ENCODE measurements at places on chromosomes 7 and 10.

DNA sequence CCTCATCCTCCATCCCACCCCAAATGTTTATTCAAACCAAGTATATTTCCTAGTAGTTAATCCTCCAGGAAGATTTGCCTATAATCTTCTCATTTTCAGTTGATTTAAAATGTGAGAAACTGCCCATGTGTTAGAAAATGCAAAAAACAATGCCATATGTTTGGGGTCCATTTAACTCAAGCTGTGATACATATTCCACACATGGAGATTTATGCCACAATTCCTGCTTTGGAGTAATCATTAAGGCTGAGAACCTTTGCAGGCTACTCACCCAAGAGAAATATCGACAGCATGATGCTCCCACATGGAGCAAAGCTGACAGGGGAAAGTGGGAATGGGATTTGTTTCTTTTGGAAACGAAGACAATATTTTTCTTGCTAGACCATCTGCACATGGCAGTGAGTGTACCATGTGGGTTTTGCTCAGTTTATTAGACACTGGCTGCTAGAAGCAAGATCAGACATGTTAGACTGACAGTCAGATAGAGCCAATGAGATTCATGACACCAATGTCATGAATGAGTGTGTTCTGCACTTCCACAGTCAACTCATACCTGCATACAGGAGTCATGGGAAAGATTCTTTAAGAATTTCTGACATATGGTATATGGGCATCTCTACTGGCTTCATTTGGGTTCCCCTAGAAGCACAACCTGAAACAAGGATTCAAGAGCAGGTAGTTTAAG is 3.4 kb upstream of the GRM8 start:
- no peak for DNase-seq

DNA sequence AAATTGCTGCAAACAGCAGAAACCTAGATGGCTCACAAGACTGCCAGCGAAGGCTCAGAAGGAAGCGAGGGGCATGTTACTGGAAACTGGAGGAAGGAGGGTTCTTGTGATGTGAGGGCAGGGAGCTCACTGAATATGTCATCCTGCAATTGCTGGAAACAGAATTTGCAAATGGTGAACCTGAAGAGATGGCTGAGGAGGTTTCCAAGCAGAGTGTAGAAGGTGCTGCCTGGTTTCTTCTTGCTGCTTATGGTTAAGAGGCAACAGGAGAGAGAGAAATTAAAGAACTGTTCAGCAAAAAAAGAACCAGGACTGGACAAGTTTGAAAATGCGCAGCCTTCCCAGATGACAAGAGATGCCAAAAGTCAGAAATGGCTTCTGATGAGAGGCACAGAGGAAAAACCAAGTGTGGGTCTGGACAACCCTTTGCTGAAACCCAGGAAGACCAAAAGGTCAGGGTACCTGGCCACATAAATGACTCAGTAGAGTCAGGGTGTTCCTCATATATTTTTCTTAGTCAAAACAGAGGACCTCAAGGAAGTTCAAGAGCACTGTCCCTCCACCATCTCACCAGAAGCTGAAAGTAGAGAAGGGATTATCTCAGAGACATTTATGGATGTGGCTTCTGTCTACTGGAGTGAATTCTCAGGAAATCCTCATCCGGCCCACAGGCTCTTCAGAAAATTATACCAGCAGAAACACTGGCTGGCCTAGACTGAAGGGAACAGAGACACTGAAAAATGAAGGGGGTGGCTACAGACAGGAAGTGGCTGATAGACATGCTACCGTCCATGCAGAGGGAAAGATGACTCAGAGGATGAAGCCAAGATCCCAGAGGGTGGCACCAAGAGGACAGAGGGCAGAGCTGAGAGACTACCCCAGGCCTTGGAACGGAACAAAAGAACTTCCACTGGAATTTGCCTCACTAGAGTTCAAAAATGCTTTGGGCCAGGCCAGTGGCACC is 10.1 kb downstream of the PAPOLB start:
- DNase-seq: no peak

DNA sequence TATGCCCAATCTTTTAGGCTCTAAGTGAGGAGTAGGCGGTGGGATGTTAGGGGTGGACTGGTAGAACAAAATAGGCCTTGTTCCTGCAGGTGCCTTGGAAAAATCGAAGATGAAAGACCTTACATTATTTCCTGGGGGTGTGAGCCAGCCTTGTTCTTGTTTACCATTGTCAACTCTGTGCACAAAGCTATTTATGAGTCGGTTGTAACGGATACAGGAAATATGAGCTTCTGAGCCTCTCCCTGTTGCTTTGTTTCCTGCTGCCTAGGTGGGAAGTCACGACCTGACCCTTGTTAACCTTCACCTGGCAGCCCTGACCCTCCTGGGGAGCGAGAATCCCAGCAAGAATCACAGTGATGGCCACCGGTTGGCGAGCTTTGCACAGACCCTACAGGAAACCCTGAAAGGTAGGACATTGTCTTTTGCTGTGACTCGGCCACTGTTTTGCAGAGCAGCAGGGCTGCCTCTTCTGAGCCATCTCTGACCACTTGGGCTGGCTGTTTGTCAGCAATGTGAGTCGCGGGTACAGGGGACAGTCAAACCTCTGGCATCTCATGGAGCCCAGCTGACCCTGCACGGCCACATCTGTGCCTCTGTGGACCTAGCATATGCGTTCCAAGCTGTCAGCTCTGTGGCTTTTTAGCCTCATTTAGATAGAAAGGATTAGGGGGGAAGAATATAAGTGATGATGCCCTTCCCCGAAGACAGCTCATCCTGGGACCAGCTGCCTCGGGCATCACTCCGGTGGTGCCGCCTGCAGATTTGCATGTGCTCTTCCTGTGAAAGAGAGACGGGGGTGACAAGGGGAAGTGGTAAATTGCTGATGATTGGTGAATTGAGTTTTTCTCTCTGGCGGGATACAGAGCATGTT is 102.1 kb upstream of the ANLN start:
- peak; percentile 58 for DNase-seq

DNA sequence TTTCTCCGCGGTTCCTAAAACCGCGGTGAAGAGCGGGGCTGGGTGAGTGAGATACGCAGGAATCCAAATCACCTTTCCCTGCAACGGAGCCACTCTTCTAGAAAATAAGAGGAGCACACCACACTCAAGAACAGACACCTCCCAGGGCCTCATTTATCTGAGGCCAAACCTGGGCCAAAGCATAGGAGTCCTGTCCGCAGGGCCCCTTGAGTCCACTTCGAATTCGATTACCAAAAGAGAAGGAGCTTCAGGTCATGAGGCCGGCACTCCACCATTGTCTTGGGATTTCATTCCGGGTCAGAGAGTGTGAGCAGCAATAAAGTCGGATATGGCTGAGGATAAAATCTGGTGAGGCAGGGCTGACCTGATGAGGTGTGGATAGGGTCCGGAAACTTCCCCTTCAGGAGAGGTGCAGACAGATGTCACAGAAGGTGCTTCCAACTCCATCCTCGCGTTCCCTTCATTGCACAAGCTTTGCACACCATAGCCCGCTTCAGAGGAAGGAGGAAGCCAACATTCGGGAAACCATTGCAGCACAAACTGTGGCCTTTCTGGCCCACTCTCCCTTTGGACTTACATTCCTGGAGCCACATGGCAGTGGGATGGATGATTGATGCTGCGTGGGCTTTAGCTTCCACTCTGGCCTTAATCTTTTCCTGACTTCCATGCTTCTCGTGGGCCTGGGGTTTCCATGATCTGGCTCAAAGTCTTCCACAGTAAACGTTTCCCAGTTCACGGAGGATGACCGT is 27.2 kb upstream of the ZNF273 start:
- no peak for DNase-seq

GRCh38 chr7:151304856-151305255 is 36.8 kb upstream of the NUB1 start:
- DNase-seq: no peak

GRCh38 chr10:47027784-47028260 is 116.6 kb downstream of the PTPN20 start:
- no peak for DNase-seq

GRCh38 chr10:92356041-92356440 is 65.1 kb downstream of the MARCHF5 start:
- no peak for DNase-seq

- no peak for DNase-seq
These were observed 778.8 kb downstream of the LRMDA start for GRCh38 chr10:76210211-76210610.

GRCh38 chr7:70695795-70696083 is 436.2 kb upstream of the GALNT17 start:
- DNase-seq: peak; percentile 18

GRCh38 chr10:46525824-46526681 is 30.4 kb downstream of the GPRIN2 start:
- no peak for DNase-seq

DNA sequence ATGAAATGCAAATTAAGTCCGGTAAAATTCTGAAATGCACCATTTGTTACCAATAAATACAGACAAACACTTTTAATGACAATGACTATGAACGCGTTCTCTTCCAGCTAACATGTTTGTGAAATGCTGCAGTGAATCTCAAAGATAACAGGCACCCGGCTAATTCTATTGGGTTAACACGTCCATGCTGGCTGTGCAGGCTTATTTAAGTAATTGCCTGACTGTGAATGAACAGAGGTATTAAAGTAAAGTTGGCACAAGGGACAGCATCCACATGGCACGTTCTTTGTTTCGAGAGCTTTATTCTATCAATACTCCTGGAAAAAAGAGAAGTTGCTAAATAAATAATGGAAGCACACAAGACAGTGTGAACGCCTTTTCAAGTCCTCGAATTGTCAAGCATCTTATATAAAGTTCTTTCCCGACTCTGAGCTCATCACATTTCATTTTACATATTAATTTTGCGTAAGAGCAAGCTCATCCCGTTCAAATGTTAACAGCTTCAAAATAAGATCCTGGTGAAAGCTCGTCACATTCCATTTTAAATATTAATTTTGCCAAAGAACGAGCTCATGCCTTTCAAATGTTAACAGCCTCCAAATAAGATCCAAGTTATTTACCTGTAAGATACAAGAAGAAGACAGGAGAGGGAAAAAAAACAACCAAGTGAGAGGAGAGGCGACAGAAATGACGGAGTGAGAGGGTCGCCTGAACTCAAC is 111.3 kb upstream of the RHEB start:
- DNase-seq: no peak

DNA sequence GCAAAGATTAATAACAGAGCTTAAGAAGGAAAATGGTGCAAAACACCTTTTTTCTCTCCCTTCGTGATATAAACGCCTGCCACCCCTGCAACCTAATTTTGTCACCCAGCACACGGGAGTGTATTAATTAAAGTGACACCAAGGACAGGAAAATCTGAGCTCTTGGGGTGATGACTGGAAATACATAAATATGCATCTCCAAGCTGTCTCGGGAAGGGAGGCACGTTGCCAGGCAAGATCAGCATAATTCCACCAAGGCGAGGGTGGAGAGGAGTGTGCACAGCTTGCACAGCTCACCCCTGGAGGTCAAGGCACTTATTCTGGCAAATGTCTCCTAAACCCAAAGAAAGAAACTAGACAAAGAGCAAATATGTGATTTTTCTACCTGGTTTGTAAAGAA is 700.9 kb downstream of the GRID1 start:
- DNase-seq: no peak

GRCh38 chr7:84157171-84157570 is 37.4 kb downstream of the SEMA3A start:
- no peak for DNase-seq

DNA sequence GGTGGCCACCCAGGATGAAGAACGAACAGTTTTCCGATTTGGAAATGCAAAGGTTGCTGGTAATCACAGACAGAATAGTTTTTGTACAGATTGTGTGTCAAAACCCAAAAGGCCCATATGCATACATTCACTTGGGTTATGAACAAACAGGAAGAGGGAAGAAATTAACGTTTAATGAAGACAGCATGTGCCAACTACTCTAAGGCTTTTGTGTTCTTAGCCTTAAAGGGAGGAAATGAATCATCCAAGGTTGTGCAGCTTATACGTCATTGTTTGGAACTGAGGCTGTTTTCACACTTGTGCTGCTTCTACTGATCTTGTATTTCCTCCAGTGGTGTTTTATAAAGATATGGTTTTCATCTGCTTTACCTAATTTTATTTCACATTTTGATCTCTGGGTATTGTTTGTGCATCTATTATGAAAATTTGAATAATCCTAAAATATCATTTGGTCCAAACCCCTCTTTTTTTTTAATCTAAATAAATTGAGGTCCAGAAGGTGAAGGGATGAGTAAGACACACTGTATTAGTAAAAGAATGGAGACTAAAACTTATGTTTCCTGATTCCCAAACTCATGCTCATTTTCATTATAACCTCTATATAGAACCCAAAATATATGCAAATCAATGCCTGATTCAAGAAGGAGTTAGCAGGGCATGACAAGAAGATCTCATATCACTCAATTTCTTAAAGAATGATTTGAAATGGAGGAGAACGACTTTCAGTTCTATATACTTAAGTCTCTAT is 373.1 kb downstream of the THSD7A start:
- no peak for DNase-seq

- DNase-seq: no peak
These were observed 153.3 kb downstream of the LRRC4 start for GRCh38 chr7:127877951-127878350.

DNA sequence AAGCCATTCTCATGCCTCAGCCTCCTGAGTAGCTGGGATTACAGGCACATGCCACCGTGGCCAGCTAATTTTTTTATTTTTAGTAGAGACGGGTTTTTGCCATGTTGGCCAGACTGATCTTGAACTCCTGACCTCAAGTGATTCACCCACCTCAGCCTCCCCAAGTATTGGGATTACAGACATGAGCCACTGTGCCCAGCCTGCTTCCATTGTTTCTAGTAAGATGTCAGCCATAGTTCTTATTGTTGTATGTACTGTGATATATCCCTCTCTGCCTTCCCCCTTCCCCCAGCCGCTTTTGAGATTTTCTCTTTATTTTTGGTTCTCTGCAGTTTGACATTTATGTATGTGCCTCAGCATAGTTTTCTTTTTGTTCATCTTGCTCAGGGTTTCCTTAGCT is 87.9 kb upstream of the KLF14 start:
- DNase-seq: no peak

DNA sequence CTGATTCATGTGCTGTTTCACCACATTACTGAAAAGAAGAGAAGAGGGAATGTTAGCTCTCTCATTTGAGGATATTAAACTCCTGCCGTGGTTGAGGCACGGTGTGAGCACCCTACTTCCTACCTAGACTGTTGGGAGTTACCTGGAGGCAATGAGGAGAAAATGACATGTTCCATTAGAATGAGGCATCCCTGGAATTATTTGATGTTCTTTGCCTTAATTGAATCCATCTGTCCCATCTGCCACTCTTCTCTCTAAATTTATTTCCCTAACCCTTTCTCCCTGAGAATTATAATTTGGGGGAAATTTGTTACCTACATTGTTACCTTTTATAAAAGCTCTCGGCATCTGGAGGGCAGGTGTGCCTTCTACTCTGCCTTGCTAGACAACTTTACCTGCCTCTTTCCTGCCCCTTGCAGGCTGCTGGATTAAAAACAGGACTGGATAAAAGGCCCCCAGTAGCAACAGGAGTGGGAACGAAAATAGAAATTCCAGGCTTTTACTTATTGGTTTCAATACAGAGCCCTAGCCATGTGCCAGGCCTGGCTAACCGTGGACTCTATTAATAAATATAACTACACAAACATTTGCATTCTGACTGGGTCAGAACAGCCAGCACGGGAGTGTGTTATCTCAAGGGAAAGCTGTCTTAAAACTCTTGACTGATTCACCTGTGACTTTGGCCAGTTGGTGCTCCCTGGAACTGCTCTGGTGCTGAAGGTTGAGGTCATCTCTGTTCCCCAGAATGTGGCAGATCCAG is 4.4 kb upstream of the ATXN7L1 start:
- no peak for DNase-seq
